ENCODE measurements at places on chromosomes 7 and 10.

DNA sequence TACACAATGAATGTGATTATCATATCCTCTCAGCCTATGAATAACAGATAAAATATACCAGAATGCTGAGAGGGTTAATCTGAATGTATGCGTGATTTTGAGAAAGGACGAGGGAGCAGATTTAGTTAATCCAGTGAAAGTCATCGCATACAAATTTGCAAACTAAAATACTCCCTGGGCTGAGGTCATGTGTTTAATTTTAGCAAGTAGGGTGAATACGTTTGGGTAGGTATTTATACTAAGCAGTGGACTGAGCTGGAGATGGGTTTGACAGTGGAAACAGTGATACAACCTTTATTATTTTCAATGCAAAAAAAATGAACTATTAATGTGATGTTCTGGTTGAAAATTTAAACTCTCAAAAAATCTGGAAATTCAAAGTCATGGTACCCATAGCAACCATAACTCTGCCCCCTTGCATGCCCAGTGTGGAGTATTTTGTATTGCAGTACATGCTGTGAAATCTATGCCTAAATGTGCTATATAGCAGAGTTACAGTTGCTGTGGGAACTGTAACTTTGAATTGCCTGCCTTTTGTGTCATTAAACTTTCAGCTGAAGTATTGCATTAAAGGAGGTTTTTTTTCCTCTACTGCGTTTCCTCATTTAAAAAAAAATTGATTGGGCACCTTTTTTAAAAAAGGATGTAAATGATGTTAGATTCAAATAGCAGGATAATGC is 9.5 kb upstream of the ARID5B start:
- DNase-seq = no peak

DNA sequence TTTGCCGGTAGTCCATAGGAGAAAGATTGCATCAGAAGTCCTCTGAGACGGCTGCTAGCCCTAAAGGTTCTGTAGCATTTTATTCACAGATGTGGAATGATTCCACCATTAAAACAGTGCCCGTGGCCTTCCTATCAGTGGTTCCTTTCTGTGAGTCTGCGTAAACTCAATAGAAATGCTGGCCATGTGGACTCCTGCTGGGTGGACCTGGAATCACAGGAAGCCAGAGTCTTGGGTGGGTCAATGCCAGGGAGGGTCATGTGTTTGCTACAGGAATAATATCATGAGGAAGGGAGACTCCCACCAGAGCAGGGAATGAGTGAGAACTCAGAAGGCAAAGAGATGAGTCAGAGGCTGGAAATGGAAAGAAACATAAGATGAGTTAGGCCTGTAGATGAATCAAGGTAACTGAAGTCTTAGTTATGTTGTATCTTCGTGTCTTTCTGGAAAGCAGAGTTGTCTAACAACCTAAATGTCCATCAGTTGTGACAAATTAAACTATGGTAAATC is 410.4 kb upstream of the AUTS2 start:
- no peak for DNase-seq

DNA sequence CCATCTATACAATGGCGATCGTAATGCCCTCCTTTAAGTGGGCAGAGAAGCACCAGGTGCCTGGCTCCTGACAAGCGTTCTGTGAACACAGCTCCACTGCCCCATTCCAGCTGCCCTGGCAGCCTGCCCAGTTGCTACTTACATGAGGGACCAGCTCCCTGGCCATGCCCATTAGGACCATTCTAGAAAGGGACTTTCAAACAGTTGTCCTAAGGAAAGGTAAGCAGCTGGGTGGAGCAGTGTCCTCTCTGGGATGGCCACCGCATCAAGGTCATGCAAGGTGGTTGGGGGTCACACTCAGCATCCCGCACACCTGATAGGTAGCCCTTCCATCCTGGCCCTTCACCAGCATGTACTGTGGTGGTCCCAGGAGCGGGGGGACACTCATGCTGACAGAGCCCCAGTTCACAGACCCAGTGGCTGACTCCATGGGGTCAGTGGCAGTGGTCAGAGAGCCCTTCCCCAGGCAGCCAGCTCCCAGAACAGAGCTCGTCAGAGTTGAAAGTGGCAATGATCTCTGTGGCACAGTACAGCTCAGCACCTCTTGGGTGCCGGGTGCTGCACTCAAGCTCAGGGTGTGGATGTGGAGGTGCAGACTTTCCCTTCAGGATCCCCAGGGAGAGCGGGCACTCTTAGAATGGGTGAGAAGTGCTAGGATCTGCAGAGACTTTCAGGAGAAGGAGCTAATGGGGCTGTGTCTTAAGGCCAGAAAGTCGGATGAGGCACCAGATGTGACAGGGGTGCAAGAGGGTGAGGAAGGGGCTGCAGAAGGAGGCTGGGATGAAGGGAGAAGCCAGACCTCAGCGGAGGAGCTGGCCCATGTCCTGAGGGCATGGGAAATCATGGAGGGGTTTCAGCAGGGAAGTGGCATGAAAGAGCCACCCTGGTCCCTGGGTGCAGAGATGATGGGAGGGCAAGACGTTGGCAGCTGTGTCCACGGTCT is 10.9 kb downstream of the MMRN2 start:
- no peak for DNase-seq

DNA sequence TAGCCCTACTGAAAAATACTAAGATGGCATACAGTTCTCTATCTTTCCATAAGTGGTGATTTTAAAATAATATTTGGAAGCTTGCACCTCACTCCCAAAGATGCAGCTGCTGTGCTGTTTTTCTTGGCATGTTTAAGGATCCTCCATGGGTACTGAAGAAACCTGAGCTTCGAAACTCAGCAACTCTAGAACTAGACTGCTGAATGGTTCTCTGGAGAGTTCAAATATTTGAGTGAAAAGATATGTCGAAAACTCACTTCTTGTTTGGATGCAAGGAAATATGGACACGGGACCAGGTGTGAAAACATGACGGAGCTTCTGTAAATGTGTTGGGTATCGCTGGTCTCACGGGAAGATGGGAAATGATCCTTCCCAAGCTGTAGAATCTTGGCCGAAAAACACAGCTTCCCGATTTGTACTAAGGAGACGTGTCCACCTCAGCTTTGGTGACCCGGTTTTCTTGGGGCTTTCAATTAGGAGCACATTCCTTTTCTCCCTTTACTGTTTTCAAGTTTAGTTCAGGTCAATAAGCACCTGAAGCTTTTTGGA is 543.8 kb upstream of the NRP1 start:
- DNase-seq = no peak

- DNase-seq = no peak
These were observed 173.5 kb downstream of the PLXNA4 start for GRCh38 chr7:132402751-132403245.

DNA sequence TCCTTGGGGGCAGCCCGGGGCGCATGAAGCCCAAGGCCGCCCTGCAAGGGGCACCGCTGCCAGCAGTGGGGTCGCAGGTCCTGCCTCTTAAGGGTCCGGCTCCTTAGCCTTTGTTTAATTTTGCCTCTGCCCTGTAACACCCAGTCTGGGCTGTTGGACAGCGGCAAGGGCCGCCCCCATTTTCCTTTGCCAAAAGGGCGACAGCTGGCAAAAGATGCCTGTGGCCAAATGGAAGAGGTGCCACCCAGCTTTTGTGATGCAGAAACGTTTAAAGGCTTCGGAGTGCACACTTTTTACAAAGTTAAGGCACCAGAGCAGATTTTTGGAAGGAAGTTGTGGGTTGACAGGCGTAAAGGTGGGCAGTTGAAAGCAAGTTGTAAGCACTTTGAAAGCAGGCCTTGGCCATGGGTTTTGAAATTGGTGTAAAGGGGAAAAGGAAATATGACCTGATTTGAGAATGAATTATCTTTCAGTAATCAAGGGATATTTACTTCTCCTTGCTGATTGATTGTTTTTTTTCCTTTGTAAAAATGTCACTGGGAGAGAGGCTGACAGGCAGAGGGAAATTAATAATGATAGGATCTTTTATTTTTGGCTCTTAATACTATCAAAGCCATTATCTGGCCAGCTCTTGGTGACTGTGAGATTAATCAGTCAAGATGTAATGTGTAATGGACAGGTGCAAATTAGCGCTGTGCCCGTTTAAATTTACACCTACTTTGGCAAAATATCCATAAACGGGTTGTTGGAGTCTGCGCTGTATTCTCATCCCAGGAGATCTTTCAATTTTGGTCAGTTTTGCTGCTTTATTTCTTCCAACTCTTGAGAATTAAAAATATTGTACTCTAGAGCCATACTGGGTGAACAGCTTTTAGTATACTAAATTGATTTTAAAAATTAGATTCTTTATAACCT is 1.2 kb downstream of the CASD1 start:
- DNase-seq = peak; percentile 20

DNA sequence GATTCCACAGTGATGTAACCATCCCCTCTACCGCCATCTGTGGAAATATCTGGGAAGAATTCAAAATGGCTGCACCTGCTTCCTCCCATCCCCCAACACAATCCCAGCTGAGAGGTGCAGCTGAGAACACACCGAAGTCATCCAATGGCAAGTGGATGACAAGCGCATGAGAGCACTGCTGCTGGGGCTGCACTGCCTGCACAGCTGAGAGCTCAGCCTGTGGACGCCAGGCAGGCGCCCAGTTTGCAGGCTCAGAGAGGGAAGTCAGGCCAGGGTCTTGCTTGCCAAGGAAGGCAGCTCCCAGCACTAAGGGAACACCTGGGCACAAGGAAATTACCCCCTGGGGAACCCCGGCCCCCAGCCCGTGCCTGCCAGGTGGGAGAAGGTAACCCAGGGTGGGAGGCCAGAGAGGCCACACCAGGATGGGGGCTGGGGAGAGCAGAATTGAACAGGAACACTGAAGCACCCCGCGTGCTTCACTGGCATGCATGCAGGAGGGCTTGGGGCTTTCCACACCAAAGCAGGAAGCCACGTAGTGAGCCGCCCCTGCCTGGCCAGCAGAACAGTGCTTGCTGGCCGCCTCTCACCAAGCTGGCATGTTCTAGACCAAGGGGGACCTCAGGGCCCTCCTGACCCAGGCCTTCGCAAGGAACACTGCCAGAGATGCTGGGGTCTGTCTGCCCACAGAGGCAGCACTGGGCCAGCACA is 46.2 kb downstream of the FAM53B start:
- DNase-seq = peak; percentile 56

- no peak for DNase-seq
These were observed 828 bp upstream of the MALSU1 start for GRCh38 chr7:23298141-23298881.

DNA sequence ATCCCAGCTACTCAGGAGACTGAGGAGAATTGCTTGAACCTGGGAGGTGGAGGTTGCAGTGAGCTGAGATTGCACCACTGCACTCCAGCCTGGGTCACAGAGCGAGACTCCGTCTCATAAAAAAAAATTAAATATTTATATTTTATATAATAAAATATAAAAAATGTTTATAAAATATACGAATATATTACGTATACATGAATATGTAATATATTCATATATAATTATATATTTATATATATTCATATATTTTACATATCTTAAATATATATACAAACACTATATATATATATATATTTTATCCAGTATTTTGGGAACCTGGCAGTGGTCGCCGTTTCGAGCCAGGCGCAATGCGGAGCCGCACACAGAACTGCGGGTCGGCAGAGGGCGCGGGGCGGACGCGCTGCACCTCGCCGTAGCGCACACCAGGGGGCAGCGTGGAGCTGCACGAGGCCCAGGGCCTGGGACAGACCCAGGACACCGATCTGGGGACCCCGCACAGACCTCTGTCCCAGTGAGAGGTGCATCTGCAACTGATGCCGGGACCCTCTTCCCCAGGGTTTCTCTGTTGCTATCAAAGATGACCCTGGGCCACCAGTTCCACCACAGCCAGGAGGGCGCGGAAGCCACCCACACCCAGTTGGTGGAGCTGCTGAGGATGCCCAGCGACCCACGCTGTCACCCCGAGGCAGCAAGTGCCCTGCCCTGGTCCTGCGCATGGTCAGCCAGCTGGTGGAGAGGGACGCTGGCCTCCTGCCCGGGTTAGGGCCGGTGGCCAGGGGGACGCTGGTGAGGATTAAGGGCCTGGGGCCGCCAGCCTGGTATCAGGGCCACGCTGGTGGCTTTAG is 22.7 kb downstream of the AP5Z1 start:
- peak; percentile 31 for DNase-seq

GRCh38 chr10:77002872-77003271 is 634.7 kb downstream of the KCNMA1 start:
- no peak for DNase-seq

- peak; percentile 77 for DNase-seq
These were observed 2.6 kb downstream of the MRPS33 start for GRCh38 chr7:141012044-141012685.

DNA sequence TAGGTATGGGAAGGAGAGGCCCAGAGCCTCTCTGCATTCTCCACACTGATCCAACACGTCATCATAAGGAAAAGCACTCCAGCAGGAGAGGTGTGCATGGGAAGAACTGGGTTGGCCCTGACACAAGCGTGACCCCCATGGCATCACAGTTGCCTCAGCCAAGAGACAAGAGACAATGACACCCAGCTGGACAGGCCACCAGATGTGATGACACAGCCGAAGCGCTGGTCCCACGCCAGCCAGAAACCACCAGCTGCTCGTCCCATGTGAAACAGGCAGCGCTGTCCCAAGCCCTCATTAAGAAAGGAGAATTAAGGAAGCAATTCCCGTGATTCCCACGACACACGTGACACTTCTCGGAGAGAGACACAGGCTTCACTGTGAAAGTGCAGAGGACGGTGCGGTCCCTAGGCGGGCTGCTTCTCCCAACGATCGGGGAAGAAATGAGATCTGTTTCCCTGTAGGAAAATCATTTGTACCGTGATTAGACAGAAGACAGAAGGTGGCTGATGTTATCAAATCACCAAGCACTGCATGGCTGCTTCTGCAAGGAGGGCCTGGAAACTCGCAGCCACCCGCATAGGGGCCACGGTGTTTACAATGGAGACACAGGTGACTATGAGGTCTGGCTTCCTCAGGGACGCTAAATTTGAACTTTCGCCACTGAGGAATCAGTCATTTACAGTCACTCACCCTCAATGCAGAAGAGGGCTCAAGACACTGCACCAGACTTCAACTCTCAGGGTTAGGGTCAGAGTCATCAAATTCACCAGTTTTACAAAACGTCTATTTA is 74.5 kb downstream of the DIP2C start:
- DNase-seq = no peak

- DNase-seq = no peak
These were observed 36.7 kb upstream of the BTBD16 start for GRCh38 chr10:122234416-122234815.

- DNase-seq = no peak
These were observed 60.9 kb upstream of the ADRB1 start for GRCh38 chr10:113982769-113983168.

- no peak for DNase-seq
These were observed 12.1 kb upstream of the MYL7 start for GRCh38 chr7:44152971-44153947.

GRCh38 chr7:75905785-75906604 is 9.0 kb upstream of the POR start:
- DNase-seq = no peak

- no peak for DNase-seq
These were observed 435.7 kb upstream of the GALNT17 start for GRCh38 chr7:70696201-70696754.

- no peak for DNase-seq
These were observed 5.1 kb downstream of the CH25H start for GRCh38 chr10:89202033-89202425.
